ENCODE measurements at places on chromosomes 7 and 10.

DNA sequence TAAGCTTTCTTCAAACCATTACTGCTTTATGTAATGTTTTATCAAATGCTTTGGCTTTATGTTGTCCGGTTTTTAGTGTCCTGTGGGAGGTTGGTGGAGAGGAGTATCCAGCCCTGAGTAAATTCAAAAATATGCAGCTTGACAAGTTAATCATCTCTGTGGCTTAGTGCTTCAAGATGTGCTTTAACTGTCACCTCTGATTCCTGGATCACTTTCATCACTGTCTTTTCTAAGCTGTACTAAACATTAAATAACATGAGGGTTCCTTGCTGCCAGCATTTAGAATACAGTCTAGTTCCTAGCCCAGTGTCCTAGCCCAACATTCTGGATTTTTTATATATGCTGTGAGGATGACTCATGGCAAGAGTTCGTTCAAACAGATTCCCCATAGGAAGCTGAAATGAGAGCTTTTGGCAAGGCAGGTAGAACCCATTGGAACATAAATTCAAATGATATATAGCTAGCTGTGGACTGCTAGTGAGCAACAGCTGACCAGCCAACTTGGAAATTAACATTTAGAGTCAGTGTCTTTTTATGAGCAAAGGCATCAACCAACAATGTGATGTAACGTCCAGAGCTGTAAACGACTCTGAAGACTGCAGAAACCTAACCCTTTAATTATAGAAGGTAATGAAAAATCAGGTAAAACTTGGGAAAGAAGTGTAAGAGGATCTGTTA, 80.6 kb upstream of the OIT3 start:
- DNase-seq, result peak; percentile 85

- DNase-seq, result no peak
Measured at GRCh38 chr7:154965014-154965413, 37.9 kb downstream of the PAXIP1 start.

GRCh38 chr7:113698556-113699220, 220.1 kb downstream of the PPP1R3A start:
- DNase-seq, result peak; percentile 10

GRCh38 chr7:103025341-103025740, 49.3 kb downstream of the FBXL13 start:
- no peak for DNase-seq

GRCh38 chr7:150962553-150963399, 15.3 kb downstream of the KCNH2 start:
- peak; percentile 23 for DNase-seq

DNA sequence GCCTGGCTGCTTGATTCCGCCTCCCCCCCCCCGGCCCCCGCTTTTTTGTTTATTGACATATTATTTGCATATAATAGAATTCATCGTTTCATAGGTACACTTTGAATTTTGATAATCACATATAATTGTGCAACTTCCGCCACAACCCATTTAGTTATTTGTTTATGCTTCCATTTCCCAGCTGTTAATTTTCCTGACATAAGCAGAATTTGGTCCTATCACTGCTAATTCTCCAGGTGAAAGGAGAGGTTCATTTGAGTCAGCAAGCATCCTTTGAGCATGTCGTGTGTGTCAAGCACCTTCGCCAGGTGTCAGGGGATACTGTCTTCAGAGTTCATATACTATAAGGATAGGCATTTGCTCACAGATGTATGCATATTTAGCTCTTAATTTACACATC, 102.2 kb downstream of the CELF2 start:
- DNase-seq, result no peak

- DNase-seq, result no peak
Measured at GRCh38 chr10:75083972-75084833, 27.3 kb upstream of the SAMD8 start.

DNA sequence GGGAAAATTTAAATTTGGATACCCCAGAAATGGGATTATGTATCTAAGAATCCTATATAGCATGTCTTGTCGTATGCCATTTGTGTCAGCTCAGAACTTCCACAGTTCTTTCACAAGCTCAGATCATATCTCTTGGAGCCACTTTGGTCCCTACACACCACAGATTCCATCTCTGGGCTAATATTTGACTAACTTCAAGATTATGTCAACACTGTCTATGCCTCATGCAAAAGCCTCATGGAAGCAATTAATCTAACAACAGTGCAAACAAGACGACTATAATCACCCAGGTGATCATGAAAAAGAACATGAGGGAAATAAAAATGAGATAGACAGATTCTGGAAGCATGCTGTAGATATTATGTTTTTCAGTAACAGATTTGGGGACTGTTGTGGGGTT, 189.1 kb downstream of the LRRTM3 start:
- no peak for DNase-seq

DNA sequence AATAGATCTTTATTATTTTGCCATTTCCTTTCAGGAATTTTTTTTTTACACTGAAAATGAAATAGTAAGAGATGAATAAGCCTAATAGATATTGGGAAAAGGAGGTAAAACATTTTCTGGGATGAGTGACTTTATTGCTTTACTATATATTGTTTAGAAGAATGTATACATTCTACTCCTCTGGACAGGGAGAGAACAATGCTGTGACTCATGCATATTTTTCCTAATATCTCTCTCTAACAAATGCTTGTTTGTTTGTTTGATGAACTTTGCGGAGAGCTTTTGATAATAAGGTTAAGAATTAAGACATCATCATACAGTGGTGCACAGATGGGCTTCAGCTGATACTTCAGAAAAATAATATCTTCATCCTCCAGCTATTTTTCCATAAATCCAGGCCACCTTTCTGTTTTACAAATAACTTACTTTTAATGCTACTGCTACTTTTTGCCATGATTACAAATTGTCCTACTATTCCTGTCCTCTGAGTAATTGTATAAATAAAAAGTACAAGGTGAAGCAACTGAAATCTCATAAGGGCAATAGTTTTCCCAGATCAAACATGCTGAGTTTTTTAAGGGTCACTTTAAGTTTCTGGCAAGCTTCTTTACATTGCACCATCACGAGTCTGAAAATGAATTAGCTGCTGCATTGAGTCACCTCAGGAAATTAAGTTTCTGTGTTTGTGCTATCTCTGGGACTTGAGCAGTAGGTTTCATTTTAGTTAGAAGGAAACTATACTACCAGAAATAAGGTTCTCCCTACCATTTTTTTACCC, 207.3 kb upstream of the POT1 start:
- no peak for DNase-seq

DNA sequence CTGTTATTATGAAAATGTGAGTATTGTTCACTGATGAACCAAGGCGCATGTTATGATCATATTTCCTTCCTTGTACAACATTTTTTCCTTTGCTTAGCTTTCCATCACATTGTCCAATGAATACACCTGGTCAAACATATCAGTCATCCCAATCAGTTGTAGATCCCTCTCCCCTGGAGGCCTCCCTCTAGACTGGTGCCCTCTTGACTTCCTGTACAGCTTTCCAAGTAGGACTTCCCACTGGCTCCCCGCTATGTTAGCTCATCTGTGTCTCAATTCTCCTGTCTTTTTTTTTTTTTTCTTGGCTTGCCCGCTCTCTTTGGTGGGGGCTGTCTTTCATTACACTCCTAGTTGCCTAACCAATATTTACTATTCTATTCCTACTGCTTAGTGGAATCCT, 214.2 kb upstream of the NPY start:
- no peak for DNase-seq

DNA sequence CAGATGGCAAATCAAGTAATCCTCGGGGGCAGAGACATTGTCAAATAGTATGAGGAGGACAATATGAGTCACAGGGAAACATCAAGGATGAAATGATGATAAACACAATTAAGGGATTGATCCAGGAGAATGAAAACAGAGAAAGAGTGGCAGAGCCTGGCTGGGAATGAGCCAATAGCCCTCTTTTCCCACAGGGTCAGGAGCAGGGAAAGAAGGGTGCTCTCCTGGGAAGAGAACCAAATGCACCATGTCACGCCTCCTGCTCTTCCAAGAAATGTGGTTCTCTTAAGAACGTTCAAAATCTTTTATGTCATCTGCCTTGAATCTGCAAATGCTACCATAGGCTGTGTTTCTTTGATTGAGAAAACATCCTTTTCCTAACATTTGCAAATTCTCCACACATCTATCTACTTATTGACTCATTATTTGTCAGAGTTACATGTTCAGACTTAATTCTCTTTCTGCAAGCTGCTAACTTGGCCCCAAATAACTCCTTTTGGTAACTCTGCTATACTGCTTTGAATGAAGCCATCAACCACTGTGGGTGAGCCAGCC, 50.6 kb downstream of the HIPK2 start:
- peak; percentile 41 for DNase-seq

DNA sequence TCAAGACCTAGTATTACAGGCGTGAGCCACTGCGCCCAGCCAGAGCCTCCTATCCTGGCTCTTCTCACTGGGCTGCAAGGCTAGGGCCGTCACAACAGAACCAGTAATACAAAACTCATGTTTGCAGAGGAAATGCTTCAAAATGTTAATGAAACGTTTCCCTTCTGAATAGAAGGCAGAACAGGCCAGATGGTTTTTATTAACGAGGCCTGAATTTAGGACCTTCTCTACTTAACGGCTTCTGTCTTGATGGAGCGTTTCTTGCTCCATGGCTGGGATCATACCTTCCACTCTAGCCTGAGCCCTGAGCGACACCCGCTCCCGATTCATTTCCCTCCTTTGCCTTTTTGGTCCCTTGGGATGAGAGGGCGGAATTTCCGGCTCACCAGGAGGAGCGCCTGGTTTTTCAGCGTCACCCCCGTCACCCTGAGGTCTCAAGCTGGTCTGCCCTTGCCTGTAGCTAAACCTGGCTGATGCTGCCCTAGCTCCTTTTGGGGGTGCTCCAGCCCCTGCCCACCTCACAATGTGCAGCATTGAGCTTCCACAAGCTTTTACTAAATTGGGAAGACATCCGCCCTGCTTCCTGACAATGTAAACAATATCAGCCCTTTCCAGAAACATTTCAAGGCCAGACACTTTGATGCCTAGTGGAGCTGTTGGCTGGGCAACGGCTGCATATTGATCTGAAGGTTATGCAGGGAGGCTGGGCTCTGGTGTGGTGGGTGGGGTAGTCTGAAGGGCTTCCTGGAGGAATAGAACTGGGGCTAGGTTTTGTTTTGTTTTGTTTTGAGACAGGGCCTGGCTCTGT, 5.2 kb downstream of the CLIP2 start:
- no peak for DNase-seq

- no peak for DNase-seq
Measured at GRCh38 chr7:26976840-26977239, 112.5 kb upstream of the SKAP2 start.

GRCh38 chr10:130463104-130463875, 327.1 kb downstream of the GLRX3 start:
- DNase-seq, result no peak

DNA sequence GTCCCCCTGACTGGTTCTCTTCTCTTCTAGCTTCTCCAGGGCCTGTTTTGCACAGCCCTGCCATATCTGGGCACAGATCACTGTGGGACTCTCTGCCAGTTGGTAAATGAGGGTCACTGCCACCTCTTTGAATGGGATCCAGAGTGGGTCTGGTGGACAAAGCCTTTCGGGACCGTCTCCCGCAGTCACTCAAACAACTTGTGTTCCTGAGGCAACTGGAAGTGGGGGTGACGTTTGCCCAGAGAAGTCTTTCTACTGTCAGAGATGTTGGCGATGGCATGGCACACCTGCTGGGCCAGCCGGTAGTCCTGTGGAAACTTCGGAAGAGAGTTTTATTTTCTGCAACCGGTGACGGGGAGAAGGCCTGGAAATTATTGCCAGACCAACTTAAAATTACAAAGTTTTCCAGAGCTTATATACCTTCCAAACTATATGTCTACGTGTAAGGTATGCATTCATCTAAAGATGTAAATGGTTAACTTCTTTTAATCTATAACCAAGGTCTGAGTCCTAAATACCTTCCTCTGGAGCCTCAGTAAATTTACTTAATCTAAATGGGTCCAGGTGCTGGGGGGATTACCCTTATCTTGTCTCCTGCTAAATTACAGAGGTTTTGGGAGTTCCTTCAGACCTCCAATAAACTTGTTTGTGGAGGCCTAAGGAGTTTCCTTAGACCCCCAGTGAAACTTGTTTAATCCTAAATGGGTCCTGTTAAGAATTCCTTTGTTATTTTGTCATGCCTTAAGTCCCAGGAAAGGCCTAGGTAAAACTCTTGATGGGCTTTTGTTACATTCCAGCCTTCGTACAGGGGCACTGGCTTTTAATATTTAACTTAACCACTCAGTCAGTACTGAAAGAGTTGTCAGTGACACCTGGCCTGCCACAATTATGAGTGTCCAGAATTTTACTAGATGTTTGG, 94.0 kb downstream of the NPSR1 start:
- no peak for DNase-seq

DNA sequence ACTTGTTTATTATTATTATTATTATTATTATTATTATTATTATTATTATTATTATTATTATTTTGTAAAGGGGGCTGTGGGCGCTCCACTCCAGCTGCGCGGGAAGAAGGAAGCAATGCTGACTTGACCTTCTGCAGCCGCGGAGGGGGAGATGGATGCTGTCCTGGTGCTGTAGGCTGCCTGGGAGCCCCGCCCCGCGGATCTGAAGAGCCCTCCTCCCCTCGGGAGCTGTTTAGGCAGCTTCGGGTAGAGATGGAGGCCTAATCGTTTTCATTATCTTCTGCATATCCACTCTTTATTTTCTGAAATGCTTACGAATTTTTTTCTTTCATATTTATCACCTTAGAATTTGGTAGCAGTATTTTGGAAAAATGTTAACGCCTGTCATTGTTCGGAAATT, 101.2 kb upstream of the KLF6 start:
- DNase-seq, result no peak

DNA sequence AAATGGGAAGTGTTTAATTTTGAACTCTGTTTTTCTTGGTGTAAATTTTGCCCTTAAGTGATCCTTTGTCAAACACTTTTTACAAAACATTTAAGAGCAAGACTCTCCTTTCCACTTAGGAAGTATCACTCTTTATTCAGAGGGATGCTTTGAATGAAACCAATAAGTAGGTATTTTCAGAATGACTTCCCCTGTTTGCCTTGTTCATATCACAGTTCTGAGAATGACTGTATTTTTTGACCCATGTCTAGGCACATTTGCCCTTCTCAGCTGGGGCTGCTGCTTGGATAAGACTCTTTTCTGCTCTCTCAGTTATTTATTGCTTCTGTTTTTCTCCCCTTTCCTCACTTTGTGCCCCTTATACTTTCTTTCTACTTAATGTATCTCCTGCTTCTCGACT, 98.2 kb downstream of the CCNY start:
- DNase-seq, result no peak

- peak; percentile 18 for DNase-seq
Measured at GRCh38 chr7:50607524-50608125, 42.4 kb upstream of the DDC start.

GRCh38 chr10:71840177-71840957, 10.7 kb downstream of the PSAP start:
- DNase-seq, result peak; percentile 98

DNA sequence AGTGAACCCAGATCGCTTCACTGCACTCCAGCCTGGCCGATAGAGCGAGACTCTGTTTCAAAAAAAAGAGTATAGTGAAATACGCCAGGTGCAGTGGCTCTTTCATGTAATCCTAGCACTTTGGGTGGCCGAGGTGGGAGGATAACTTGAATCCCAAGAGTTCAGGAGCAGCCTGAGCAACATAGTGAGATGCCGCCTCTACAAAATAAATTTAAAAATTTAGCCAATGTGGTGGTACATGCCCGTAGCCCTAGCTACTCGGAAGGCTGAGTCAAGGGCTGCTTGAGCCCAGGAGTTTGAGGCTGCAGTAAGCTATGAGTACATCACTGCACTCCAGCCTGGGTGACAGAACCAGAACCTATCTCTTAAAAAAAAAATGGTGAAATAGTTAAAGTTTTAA, 27.9 kb downstream of the TMEM60 start:
- no peak for DNase-seq

- DNase-seq, result no peak
Measured at GRCh38 chr10:95789902-95790301, 33.9 kb downstream of the ENTPD1 start.

- DNase-seq, result no peak
Measured at GRCh38 chr7:128914566-128915151, 4.2 kb upstream of the KCP start.
